ENCODE measurements at places on chromosomes 7 and 10.

DNA sequence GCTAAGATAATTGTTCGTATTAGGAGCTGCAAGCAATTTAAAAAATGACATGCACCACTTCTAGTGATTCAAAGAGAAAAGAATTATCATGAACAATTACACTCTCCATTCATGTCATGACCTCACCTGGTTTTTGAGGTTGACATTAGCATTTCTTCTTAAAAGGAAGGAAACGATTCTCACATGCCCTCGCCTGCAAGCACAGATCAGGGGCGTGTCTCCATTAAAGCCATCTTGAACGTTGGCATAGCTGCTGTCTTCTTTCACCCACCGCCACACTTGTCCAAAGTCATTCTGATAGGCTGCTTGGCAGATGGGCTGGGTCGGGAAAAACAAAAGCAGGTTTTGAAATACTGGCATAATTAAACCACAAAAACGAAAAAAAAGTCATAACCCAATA is 19.9 kb downstream of the ANKRD22 start:
- no peaks in the 10 kb centered on the region for H3K4me1 ChIP-seq
- no peak for DNase-seq
- H3K27ac ChIP-seq = no peak overlapping the region
- no peaks in the 10 kb centered on the region for H3K27me3 ChIP-seq

DNA sequence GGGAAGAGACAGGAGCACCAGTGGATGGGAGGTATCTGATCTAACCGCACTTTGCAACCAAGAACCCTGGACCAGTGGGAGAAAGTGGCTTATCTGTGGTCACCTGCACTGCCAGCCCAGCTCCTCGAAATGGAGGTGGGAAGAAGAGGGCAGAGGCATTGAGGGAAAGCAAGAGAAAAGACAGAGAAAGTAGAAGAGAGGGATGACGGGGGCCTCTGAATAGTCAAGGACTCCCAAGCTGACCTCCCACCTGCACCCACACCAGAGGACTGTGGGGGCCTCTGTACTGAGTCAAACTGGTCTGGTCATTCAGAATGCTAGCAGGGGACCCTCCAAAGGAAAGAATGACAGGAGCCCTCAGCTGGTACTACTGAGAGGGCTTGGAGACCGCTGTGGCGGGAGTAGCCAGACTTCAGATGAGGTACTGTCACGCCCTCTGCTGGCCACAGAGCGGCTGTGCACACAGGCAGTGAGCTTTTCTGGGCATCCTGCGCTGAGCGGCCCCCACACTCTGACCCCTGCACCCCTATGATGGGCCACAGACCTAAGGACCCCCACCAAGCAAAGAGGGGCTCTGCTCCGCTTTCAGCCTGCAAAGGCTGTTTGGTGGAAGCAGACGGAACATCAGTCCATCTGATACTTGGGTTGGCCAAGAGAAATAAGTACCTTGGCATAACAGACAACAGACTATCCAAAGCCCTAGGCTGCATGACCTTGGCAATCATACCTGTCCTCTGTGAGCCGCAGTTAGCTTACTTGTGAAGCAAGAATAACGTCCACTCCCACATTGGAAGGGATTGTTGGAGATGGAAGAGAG is 112.9 kb downstream of the COL13A1 start:
- H3K4me3 ChIP-seq = no peak overlapping the region
- H3K36me3 ChIP-seq = no peaks in the 10 kb centered on the region
- peak; percentile 19 for DNase-seq
- H3K27me3 ChIP-seq = no peaks in the 10 kb centered on the region

GRCh38 chr7:128910569-128910945 is at the start of gene KCP:
TSS of gene KCP (minus strand) at chr7:128910709. CDS start at chr7:128910676, 33 bp downstream.
- DNase-seq = no peak
- peak within 1 kb of the TSS; percentile 63 for H3K4me3 ChIP-seq
- H3K36me3 ChIP-seq = no peaks in the 10 kb centered on the region
- H3K4me1 ChIP-seq = peaks cover 4% of the 10 kb centered on the region
- no peaks in the 10 kb centered on the region for H3K27me3 ChIP-seq
- no peak within 1 kb of the TSS for H3K27ac ChIP-seq

- no peak for DNase-seq
- H3K4me3 ChIP-seq = no peak overlapping the region
- no peaks in the 10 kb centered on the region for H3K36me3 ChIP-seq
- no peak overlapping the region for H3K27ac ChIP-seq
Observed at GRCh38 chr10:14691359-14691758, 83.3 kb downstream of the FAM107B start.

DNA sequence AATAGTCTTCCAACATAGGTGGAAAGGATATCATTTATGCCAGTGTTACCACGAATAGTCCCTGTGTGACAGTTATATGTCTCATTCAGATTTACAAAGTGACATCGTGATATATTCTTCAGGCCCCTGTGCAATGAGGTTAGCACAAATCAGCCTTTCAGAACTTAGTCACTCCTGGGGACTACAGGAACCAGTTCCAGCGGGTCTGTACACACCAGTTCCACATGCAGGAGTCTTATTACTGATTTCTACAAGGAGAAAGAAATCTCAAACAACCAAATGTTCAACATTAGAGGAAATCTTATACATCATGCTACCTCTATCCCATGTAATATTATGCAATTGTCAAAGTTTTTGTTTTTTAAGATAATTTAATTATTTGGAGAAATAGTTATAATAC is 4.4 kb upstream of the WDR91 start:
- H3K36me3 ChIP-seq = no peaks in the 10 kb centered on the region
- H3K27me3 ChIP-seq = no peaks in the 10 kb centered on the region
- H3K27ac ChIP-seq = no peak overlapping the region
- peaks cover 6% of the 10 kb centered on the region for H3K4me1 ChIP-seq
- no peak overlapping the region for H3K4me3 ChIP-seq
- DNase-seq = no peak

DNA sequence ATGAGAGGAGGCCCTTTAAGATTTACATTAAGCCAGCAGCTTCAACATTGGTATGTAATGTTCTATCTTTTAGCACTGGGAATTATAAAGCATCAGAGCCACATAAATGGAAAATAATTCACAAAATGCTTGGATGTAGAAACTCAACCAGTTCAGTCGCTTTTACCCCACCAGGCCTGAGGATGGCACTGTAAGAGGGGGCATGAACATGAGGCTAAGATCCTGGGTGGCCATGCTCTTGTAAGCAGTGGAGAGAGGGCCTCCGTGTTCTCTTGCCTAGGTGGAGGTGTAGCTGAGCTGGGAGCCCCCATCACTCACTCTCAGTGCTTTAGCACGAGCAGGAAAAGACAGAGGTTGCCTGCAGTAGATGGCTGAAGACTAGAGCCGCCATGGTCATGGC is 238.8 kb downstream of the FANK1 start:
- H3K36me3 ChIP-seq = no peaks in the 10 kb centered on the region
- no peak overlapping the region for H3K4me3 ChIP-seq
- H3K4me1 ChIP-seq = no peaks in the 10 kb centered on the region
- DNase-seq = no peak
- H3K27ac ChIP-seq = no peak overlapping the region
- no peaks in the 10 kb centered on the region for H3K27me3 ChIP-seq

- peaks cover 22% of the 10 kb centered on the region for H3K4me1 ChIP-seq
- peak overlapping the region; percentile 2 for H3K27ac ChIP-seq
- DNase-seq = no peak
- H3K36me3 ChIP-seq = no peaks in the 10 kb centered on the region
- H3K4me3 ChIP-seq = no peak overlapping the region
- no peaks in the 10 kb centered on the region for H3K27me3 ChIP-seq
Observed at GRCh38 chr10:77159538-77160110, 478.0 kb downstream of the KCNMA1 start.

- peaks cover 11% of the 10 kb centered on the region for H3K36me3 ChIP-seq
- peaks cover 8% of the 10 kb centered on the region for H3K4me1 ChIP-seq
- H3K27me3 ChIP-seq = no peaks in the 10 kb centered on the region
- no peak overlapping the region for H3K27ac ChIP-seq
- H3K4me3 ChIP-seq = no peak overlapping the region
Observed at GRCh38 chr7:138515001-138515528, 55.0 kb downstream of the TRIM24 start.

GRCh38 chr7:142720986-142721385 is 28.3 kb upstream of the PRSS1 start:
- no peak overlapping the region for H3K27ac ChIP-seq
- H3K36me3 ChIP-seq = no peaks in the 10 kb centered on the region
- no peak for DNase-seq
- no peaks in the 10 kb centered on the region for H3K27me3 ChIP-seq
- H3K4me3 ChIP-seq = no peak overlapping the region
